ENCODE measurements at places on chromosomes 12 and 14.
A peak's percentile ranks its signal among the peaks of the same experiment; 100 is the strongest.

- DNase-seq: peak; percentile 65
Measured at GRCh38 chr12:47038270-47038748, 41.1 kb upstream of the PCED1B start.

- no peak for DNase-seq
Measured at GRCh38 chr14:84403585-84403984, 1126.4 kb upstream of the FLRT2 start.

DNA sequence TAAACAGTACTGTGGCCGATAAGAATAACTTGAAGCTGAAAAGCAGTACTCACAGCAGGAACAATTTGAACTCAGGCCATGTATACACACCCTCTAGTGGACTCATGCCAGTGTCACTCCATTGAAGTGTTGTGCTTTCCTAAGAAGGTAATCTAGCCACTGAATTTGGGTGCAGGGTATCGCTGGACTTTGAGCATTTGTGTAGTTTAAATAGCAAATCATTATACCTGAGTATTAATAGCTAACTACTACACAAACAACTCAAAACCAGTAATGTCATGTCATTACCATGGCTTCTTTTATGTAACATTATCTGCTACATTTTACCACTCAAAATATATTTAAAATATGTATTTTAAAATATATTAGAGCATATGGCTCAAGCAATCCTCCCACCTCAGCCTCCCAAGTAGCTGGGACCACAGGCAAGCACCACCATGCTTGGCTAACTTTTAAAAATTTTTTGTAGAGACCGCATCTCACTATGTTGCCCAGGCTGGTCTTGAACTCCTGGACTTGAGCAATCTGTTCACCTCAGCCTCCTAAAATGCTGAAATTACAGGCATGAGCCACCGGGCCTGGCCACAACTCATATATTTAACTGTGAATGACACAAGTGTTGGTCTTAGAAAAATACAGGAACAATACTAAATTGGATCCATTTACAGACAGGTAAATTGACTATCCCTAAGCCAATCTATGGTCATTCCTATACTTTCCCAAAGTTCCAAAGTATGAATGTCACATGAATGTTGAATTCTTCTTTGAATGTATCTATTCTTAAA, 25.6 kb upstream of the ARID4A start:
- no peak for DNase-seq

DNA sequence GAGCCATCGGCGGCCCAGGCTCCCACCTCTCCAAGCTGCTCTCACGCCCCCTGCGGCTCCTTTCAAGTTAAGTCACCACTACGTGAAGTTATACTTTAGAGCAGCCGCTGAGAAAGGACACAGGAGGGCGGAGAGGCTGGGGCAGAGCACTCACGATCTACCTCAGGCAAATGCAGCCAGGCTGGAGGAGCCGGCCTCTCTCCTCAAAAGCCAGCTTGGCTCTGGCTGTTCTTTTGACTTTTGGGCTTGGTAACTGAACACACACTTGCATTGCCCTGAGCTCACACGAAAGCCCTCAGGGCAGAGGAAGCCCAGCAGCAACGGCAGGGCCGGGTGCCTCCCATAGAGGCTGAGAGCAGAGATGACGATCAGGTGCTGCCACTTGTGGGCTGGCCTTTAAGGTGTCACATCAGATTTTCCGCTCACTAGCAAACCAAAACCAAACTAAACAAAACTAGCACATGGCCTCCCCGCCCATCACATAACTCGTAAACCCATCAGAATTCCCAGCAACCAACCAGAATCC, 75.2 kb downstream of the PITPNM2 start:
- no peak for DNase-seq

- DNase-seq: no peak
Measured at GRCh38 chr14:91238661-91239060, 5.8 kb downstream of the GPR68 start.

DNA sequence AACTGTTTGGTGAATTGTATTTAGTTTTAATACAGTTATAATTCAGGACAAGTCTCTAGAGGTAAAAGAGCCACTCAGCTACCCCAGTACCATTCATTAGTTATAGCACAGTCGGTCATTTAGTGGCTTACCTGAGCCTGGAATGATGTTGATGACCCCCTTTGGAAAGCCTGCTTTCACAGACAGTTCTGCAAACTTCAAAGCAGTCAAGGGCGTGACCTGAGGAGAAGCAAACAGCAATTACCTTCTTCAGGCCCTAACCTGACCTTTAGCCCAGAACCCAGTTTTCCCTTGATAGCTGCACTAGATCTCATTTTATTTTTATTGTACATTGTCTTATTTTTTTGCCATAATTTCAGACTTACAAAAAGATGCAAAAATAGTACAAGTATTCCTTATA, 43.8 kb downstream of the ALDH1L2 start:
- no peak for DNase-seq

DNA sequence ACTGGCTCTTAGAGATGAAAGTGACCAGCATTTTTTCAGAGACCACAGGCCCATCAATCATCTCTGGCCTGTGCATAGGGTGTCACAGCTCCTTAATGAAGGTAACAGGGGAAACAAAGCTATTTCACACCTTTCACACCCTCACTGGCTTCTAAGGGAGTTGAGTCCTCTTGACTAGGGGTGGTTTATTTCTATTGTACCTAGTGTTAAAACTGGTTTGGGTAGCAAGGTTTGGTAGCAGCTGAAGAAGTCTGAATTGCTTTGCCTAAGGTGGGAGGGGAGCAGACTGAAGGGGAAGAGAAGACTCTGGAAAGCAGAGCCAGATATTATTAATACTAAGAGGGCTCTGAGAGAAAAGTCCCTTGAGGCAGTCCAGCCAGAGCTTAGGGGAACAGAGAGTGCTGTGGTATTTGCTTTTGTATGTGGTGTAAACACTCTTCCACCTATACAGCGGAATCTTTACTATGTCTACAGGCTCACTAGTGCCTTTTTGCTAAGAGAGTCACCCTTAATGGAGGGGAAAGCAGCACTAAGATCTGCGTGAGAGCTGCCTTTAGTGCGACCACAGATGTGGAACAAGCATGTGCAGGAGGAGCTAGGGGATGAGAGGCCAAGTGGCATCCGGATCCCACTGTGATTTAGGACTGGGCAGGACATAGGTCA, 95.8 kb downstream of the STXBP6 start:
- DNase-seq: no peak
